ENCODE measurements at places on chromosomes 7 and 10.

GRCh38 chr10:2108496-2108895 lies 371.2 kb upstream of the ADARB2 start:
- no peak for DNase-seq

DNA sequence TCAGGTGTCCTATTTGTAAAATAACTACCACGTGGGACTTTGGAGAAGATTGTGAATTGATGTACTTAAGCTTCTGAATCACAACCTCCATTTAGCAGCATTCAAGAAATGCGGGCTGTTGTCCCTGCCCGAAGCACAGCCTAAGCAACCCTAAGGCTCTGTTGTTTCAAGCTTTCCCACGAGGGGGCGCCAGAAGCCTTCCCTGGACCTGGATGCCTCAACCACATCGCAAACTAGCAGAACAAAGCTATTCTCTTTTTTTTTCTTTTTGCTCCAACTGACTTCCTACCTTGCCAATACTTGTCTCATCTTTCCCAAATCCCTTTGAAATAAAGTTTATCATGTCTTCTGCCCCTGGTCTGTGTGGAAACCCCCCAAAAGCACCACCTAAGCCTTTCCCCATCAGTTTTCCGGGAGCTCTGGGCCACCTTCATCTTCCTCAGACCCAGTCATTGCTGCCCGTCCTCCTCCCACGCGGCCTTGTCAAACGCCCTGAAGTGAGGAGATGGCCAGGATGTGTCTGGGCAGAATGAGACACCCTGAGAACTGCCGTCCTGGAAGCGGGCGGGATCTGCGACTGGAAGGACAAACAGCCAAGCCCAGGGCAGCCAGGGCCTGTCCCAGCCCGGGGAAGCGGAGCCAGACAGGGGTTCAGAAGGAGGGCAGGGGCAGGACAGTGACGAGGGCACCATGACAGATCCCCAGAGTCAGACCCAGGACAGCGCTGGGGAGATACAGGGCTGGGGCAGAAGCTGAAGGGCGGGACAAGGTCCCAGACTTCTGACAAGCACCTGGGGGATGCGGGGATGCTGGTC lies 112.7 kb downstream of the SLIT1 start:
- peak; percentile 81 for DNase-seq

DNA sequence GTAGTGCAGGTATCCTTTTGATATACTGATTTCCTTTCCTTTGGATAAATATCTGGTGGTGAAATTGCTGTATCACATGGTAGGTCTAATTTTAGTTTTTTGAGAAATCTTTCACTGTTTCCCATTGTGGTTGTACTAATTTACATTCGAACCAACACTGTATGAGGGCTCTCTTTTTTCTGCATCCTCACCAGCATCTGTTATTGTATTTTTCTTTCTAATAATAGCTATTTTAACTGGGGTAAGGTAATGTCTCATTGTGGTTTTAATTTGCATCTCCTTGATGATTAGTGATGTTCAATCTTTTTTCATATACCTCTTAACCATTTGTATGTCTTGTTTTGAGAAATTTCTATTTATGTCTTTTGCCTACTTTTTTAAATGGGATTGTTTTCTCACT lies 335.4 kb upstream of the MTPN start:
- DNase-seq, result no peak

- DNase-seq, result no peak
Measured at GRCh38 chr10:124283215-124283948, 135.3 kb downstream of the OAT start.

- no peak for DNase-seq
Measured at GRCh38 chr7:11934796-11935195, 102.8 kb upstream of the THSD7A start.

GRCh38 chr10:31004611-31005193 lies 27.0 kb downstream of the ZNF438 start:
- no peak for DNase-seq

DNA sequence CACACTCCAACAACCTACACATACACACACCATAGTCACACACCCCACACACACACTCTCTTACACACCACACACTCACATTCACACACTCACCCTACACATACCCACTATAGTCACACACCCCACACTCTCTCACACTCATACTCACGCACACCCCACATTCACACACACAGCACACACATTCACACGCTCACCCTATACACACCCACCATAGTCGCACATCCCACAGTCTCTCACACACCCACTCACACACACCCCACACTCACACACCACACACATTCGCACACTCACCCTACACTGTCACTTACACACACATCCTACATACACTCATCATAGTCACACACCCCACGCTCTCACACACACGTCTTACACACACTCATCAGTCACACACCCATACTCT lies 85.6 kb downstream of the HECW1 start:
- no peak for DNase-seq

GRCh38 chr7:111192614-111193413 lies 101.9 kb downstream of the LRRN3 start:
- peak; percentile 31 for DNase-seq

DNA sequence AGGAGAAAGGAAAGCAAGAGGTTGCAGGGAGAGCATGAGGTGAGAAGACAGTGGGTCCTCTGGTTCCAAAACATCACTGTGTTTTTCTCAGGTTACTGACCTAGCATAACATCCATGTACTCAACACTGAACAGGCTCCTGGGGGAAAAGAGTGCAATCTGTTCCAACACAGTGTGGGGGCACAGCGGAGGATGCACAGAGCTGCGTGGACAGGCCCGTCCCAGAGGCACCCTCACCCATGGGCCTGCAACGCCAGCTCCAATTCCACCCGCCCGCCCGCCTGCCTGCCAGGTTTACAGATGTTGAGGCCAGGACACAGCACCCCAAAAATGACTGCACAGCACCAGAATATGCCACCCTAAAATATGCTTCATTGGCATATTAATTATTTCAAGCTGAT lies 26.9 kb upstream of the FKBP9 start:
- DNase-seq, result no peak

DNA sequence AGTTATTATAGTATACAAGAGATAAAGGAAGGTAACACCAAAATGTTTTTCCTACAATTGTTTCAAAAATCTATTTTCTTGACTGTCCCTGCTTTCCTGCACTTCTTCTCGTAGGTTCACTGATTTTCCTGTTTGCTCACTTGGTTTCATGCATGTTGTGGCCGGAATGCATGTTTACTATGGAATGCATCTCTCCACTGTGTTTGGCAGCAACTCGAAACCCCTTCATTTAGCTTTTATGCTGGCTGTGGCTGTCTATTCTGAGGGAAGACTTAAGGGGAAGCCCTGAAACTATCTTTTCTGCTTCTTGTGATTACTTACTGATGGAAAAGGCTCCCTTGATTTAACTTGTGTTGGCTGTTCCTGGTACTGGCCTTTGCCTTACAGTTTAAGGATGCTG lies 120.3 kb downstream of the NRG3 start:
- peak; percentile 3 for DNase-seq

DNA sequence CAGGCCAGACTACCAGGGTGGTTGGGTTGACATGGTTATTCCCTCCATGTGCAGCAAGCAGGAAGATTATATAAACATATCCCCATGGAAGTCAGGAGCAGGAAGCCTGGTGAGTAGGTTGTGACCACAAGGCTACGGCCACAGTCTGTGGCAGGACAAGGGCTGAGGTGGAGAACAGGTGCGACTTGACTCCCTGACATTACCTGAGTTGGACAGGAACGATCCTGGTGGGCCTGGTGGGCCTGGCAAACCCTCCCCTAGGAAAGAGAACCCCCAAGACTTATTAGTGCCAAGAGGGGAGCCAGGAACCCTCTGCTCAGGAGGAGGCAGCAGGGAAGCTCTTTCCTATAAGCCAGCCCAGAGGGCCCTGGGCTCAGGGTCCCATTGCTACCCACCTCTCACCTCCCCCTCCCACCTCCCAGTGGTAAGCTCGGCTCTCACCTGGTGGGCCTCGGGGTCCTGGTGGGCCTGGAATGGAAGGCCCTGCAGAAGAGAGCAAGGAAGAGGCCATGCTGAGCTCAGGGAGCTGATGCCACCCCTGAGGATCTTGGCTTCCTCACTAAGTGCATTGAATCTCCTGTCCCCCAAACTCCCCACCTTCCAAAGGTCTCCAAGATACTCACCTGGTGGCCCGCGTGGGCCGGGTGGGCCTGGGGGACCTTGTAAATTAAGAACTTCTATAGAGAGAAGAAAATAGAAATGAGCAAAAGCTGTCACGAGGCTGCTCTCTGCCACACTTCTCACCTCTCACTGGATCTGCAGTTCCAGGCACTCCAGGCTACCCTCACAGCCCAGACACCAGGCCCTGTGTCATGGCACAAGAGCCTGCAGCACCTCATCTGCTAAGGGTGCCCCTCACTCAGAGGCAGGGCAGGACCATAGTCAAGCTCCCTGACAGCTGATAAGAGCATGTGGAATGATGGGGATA lies 44.6 kb downstream of the COL17A1 start:
- no peak for DNase-seq

- DNase-seq, result no peak
Measured at GRCh38 chr10:76885816-76886215, 751.8 kb downstream of the KCNMA1 start.

DNA sequence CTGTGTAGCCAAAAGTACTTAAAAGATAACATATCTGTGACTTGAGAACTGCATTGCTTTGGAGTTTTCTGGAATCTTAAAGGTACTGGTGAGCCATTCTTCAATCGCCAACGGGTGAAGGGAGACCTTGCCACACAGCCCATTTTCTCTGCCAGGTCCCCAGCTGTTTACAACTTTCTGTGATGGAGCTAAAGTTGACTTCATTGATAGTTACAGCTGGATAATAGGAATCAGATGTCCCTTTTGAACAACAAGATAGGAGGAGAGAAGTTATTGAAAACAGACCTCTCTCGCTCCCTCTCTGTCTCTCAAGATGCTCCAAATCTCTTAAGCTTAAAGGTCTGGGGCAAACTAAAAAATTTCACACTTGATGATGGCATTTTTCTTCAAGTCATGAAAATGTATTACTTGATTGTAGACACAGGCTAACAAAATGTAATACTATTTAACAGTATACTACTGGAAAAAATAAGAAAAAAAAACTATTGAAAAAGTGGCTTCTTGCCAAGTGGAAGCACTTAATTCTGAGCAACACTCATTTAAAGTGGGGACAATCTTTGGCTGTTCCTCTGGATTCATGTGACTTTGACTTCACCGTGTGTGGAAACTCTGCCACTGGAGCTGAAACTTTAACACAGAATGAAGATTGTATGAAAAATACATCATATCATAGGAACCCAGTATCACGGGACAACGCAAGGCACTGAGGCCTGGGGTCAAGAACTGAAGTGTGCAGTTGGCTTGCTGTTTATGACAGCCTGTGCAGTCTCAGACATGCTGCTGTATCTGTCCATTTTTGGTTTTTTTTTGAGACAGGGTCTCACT lies 78.4 kb upstream of the AFAP1L2 start:
- no peak for DNase-seq

DNA sequence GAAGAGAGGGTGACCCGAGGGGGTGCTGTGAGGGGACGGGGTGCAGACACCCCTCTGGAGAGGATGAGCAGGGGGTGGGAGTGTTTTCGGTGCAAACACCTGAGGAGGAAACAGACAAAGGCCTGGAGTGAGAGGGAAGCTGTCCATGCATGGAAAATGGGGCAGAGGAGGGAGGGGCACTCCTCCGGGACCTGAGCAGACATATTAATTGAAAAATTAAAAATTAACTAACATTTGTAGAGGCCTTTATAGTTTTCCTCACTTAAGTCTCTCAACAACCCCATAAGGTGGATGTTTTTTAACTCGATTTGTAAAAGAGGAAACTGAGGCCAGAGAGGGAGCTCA lies 1.2 kb downstream of the VPS37D start:
- DNase-seq, result no peak

DNA sequence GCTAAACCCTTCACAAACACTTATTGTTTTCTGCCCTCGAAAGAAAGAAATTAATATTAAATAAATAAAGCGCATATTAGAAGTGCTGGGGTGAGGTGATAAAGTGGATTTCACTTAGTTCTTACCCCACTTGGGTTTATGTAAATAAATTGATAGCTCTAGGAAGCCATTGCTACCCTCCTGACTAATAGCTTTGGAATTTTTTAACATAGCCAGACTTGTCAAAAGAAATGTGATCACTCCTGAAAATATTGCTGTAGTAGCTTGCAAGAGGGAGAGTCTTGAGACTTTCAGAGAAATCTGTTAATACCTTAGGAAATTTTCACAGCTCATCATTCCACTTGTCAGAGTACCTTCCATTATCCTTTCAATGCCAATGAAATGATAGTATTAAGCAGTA lies 7.6 kb downstream of the ARL5B start:
- DNase-seq, result peak; percentile 87

DNA sequence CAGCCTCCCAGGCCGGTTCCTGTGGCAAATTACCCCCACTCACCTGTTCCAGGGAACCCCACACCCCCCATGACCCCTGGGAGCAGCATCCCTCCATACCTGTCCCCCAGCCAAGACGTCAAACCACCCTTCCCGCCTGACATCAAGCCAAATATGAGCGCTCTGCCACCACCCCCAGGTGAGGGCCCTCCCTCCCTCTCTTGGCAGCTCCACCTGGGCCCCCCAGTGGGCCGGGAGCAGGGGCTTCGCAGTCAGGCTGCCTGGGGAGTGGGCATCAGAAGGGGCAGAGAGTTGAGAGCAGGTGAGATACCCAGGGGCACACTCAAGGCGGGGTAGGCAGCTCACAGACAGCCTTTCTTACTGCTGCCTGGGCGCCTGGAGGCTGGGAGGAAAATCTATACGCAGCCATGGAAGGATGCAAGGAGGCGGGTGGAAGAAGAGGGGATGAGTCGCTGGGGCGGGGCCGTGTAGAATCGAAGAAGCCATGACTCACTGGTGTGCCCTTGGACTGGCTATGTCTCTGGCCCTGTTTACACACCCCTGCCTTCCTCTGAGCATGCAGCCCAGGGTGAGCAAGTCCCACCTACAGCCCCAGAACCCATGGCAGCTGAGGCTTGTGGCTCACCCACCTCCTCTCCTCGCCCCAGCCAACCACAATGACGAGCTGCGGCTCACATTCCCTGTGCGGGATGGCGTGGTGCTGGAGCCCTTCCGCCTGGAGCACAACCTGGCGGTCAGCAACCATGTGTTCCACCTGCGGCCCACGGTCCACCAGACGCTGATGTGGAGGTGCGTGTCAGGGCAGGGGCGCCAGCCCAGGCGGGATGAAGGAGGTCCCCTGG lies 48.6 kb upstream of the PPIF start:
- peak; percentile 61 for DNase-seq

DNA sequence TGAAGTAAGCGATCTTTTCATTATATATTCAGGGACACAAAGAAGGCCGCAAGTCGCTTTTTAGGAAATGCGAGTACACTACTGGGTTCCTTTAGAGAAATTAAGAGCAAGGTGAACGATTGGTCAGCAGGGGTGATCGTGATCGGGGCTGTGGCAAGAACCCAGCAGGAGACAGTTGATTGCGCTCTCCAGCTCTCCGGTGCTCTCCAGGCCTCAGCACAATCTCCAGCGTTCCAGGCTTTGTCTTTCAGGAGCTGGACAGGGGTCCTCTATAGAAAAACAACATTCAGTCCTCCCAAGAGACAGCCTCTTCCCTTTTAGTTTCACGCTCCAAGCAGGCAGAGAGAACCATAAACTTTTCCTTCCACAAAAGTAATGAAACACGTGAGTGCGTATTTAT lies 170.5 kb upstream of the KLF6 start:
- peak; percentile 80 for DNase-seq

GRCh38 chr7:24191362-24191761 lies 92.6 kb upstream of the NPY start:
- no peak for DNase-seq
